ENCODE measurements at places on chromosomes 6 and 20.

- DNase-seq, result no peak
These were observed 57.6 kb upstream of the CCN6 start for GRCh38 chr6:111996144-111996865.

- no peak for DNase-seq
These were observed 172.8 kb downstream of the LINC00237 start for GRCh38 chr20:20933142-20933958.

DNA sequence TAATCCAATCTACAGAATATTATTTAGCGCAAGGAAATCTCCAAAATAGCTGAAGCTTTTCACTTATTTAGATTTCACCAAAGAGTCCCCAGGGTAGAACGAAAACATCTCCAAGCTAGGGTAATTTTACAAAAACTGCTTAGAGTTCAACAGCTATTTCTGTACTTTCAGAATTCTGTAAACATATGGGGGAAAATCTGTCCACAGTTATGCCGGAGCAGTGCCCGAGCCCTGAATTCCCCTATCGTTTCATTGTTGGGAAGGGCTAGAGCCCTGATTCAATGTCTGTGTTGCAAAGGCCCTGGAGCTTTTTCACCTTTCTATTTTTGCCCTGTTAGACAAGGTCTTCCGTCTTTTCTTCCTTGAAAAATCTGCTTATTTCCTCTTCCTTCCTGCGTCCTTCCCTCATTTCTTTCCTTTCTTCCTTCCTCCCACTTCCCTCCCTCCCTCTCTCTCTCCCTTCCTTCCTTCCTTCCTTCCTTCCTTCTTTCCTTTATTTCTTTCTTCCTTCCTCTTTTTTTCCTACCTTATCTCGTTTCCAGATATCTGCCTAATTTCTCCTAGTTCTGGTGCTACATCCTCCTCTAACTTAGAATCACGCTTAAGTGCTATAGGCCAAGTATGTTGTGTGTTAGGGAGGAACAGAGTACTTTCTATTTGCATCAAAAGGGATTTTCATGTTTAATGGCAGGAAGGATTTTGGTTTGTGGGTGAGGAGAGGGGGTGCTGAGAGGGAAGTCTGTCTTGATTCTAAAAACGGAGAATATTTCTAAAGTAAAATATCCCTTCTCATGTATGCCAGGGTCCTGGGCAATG is 122.5 kb upstream of the BMP2 start:
- no peak for DNase-seq

DNA sequence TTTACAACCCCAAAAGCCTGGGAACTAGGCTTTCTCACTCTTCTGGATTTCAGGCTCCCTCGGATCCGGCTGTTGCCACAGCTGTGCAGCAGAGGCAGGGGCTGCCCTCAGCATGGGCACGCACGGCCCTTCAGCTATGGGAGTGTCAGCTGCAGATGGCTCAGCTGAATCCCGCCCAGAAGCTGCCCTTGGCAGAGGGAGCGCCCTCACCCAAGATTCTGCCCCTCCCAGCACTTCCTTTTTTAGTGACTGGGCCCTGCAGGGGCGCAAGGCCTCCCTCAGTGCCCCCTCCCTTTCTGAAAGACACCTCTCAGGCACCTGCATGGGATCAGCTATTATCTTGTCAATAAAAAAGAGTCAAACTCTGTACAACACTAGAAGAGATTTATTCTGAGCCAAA is 67.9 kb upstream of the THBS2 start:
- no peak for DNase-seq

DNA sequence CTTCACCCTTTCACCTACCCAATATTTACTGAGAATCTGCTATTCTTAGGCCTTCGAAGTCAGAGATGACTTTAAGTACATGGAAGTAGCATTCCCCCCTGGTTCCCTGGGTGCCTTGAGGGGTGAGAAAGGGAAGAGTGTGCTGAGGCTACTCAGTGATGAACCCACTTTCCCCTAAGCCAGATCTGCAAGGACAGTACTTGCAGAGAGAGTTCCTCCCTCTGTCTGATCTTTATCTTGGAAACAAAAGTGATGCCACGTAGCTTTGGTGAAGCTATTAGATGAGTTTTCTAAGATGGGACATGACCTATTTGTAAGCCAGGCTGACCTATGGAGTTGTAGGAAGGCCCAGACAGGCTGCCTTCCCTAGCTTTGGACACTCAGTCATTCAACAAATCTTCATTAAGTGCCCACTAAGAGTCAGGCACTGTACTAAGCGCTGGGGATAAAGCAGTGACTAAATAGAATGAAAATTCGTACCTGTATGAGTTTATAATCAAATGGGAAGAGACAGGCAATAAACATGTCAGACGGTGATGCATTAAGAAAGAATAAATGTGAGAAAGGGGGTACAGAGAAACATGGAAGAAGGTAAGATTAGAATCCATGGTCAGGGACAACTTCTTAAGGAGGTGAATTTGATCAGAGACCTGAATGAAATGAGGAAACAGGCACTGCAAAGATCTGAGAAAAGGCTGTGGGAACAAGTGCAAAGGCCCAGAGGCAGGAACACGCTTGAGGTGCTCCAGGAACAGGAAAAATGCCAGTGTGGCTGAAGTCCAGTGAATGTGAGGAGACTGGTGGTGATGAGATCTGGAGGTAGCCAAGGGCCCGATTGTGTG is 42.2 kb downstream of the BCL2L1 start:
- DNase-seq, result no peak

DNA sequence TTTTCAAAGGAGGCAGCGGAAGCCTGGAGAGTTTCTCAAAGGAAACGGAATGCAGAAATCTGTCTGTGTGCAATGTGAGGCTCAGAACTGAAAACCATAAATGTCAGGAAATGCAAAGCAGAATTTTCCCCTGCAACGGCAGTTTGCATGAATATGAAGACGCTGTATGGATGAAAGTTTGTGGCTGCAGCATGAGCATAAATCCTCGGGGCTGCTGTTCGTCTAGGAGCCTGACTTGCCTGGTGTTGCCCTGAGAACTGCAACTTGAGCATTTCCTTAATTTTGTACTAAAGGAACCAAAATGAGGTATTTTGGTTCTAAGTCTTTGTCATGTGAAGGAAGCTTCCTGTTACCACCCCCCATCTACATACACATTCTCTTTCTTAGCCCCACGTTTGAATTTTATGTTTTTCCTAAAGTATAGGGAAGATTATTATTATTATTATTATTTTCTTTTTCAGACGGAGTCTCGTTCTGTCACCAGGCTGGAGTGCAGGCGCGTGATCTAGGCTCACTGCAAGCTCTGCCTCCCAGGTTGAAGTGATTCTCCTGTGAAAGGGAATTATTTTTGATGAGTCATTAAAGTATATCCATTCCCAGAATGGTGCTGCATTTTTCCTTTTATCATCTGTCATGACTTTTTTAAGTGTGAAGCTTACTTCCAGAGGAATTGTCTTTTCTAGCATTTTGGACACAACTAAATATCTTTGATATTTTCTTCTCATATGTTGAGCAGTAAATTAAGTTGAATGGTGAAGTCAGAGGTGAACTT is 33.1 kb downstream of the MTHFD1L start:
- no peak for DNase-seq

DNA sequence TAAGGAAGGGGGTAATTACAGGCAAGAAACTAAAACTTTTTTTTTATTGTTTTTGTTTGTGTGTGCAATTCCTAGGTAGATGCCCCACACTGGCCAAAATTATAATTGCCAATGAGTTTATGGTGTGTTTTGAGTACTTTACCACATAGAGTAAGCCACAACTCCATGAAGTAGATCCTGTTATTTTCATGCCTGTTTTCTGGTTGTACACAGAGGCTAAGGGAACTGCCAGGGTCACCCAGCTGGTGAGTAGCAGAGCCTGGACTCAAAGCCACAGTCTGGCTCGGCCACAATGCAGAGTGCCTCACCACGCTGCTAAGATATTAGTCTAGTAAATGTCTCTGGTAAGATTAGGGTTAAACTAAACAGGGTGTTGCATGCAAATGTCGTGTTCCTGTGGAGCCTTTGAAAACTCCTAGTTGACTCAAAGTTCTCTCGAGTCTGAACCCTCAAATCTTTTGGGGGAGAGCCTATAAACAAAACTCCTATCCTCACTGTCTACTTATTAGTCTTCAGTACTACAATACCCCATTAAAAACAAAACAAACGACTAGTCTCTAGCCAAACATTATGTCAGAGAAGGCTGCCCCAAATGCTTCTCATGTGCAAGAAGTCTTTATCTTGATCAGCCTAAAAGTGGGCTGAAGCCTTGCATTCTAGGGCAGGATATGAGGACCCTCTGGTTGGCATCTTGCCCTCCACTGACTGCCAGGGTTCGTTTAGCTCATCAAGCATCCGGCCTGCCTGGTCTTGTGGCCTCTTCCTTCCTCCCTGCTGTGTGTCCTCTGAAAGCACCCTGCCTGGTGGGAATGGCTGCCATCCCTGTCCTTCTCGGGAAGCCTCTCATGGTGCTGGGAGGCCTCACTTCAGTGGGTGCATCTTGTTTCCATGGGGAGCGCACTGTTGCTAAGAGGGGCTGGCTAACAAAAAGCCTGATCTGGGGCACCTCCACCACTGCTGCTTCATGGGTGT is 4.2 kb downstream of the DUSP22 start:
- no peak for DNase-seq

DNA sequence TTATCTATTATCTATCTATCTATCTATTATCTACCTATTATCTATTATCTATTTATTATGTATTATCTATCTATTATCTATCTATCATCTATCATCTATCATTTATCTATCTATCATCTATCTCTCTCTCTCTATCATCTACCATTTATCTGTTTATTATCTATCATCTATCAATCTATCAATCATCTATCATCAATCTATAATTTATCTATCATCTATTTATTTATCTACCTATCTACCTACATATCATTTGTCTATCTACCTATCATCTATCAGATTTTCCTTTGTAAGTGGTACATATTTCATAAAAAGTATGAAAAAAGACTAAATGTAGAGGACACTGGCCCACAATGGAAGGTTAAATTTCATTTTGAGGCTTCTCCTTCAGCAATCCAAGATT is 212.1 kb upstream of the EXOC2 start:
- DNase-seq, result no peak

DNA sequence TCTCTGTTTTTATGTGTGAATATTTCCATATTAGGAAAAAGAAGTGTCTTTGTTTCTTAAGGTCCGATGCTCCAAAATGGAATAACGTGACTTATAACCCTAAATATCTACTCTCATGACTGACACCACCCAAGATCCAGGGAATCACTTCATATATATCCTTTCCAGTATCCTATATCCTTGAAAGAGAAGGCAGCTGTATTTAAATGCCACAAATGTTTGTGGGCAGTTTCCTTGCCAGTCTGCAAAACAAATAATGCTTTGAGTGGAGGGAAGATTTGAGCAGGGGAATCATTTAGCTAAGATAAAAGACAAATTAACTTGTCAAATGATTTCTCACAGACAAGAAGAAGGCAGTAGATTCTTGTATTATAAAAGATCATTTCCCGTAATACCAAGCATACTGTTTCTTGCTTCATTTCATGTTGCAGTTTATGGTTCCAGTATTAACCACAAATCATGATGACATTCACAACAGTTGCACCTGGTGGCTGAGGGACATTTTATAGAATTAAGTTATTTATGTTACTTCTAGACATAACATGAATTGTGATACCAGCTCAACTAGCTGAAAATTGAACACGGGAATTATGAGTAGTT is 30.0 kb upstream of the FABP7 start:
- DNase-seq, result no peak

GRCh38 chr20:54084727-54085388 is 14.5 kb upstream of the BCAS1 start:
- DNase-seq, result no peak

- DNase-seq, result no peak
These were observed 7.5 kb upstream of the COL10A1 start for GRCh38 chr6:116133453-116133852.

- peak; percentile 85 for DNase-seq
These were observed 140.9 kb downstream of the RNF144B start for GRCh38 chr6:18527836-18528743.

DNA sequence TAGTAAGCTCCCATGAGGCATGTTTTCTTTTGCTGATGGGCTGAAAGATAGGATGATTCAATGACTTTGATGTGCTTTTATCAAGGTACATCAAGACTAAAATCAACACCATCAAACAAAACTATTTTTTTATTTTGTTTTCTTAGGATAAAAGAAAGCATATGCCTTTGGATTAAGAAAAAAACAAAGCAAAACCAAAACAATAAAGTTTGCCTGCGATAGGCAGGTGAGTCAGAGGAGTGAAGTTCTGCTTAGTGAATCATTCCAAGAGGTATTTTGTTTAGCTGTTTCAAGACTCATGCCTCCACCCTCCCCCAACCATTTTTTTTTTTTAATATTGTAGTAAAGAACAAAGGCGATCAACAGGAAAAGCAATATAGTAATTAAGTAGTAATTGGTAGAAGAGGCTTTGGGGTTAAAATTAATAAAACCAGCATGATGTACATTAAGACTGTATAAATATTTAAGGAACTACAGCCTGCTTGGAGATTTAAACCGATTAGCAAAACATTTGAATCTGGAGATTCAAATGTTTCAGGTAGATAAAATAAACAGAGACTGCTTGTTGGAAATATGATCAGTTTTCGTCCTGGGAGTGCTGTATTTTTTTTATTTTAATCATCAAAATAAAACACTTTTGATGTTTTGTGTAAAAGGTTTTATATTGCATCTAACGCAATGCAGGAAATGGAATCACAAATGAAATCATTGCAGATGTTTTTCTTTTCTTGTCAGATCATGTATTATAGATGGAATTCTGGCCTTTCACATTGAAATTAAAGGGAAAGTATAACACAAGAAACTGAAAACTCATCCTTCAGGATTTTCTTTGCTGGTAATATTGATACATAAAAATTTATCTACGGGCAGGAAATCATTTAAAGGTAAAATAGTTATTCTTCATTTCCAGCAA is 482.3 kb upstream of the MANEA start:
- no peak for DNase-seq

GRCh38 chr6:75285283-75285639 is 669 bp upstream of the TMEM30A start:
- no peak for DNase-seq

GRCh38 chr6:168695701-168696100 is 254.7 kb downstream of the SMOC2 start:
- DNase-seq, result peak; percentile 63

- no peak for DNase-seq
These were observed 54.9 kb upstream of the FRMD1 start for GRCh38 chr6:168133687-168134559.

- no peak for DNase-seq
These were observed 42.7 kb upstream of the HINT3 start for GRCh38 chr6:125913864-125914351.
